ENCODE measurements at places on chromosomes 1 and 21. TPM values are rescaled to one million over a fixed set of nuclear protein-coding genes. Genes with fewer than 3 reads are reported as not detected.

Gene HPCAL4
- 0.80 TPM for total RNA-seq

- peaks cover 6% of the 10 kb centered on the region for H3K27me3 ChIP-seq
- no peak for DNase-seq
- H3K27ac ChIP-seq: no peak overlapping the region
- H3K36me3 ChIP-seq: no peaks in the 10 kb centered on the region
- H3K4me1 ChIP-seq: peaks cover 12% of the 10 kb centered on the region
Measured at GRCh38 chr1:54986025-54986424, 5.6 kb downstream of the TMEM61 start.

GRCh38 chr1:232227306-232227705 is 402.6 kb downstream of the SIPA1L2 start:
- peaks cover 56% of the 10 kb centered on the region for H3K27me3 ChIP-seq
- H3K36me3 ChIP-seq: peaks cover 25% of the 10 kb centered on the region
- H3K4me1 ChIP-seq: peaks cover 53% of the 10 kb centered on the region
- peak overlapping the region; percentile 32 for H3K4me3 ChIP-seq
- DNase-seq: no peak
- no peak overlapping the region for H3K27ac ChIP-seq

Gene CASQ2
- 0.09 TPM for total RNA-seq

Gene LCE1F
- total RNA-seq: not detected

- no peak for DNase-seq
- no peak overlapping the region for H3K4me3 ChIP-seq
- peak overlapping the region; percentile 31 for H3K27ac ChIP-seq
- no peaks in the 10 kb centered on the region for H3K36me3 ChIP-seq
Measured at GRCh38 chr1:154809436-154810413, 60.4 kb downstream of the KCNN3 start.

- H3K36me3 ChIP-seq: peaks cover 4% of the 10 kb centered on the region
- H3K27ac ChIP-seq: no peak overlapping the region
- H3K4me3 ChIP-seq: no peak overlapping the region
- H3K27me3 ChIP-seq: no peaks in the 10 kb centered on the region
Measured at GRCh38 chr1:164240081-164240480, 318.9 kb upstream of the PBX1 start.

Gene EXO5
- total RNA-seq: 9.8 TPM

- H3K4me3 ChIP-seq: peak overlapping the region; percentile 71
- H3K27ac ChIP-seq: no peak overlapping the region
- H3K36me3 ChIP-seq: no peaks in the 10 kb centered on the region
- H3K4me1 ChIP-seq: peaks cover 18% of the 10 kb centered on the region
- H3K27me3 ChIP-seq: peaks cover 32% of the 10 kb centered on the region
Measured at GRCh38 chr1:40861224-40862003, 749 bp downstream of the CITED4 start.

GRCh38 chr1:119160866-119161265 is 20.4 kb upstream of the WARS2 start:
- no peak for DNase-seq
- H3K27me3 ChIP-seq: no peaks in the 10 kb centered on the region
- H3K27ac ChIP-seq: no peak overlapping the region
- no peak overlapping the region for H3K4me3 ChIP-seq
- peaks cover 37% of the 10 kb centered on the region for H3K36me3 ChIP-seq

DNA sequence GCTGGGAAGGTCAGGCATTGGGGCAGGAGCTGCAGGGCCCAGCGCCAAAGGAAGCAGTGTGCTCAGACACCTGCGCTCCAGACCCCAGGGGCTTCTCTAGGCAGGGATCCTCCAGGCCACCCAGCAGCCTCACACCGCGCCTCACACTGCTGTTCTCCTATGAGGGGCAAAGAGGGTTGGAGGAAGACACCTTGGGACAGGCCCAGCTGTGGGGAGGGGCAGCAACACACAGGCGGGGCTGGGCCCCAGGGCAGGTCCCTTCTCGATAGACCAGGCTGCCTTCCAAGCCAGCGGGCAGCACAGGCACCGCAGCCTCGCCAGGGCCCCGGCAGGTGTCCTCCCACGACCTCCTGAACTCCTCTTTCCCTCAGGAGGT is 20.7 kb upstream of the PRSS38 start:
- no peak overlapping the region for H3K27ac ChIP-seq
- no peaks in the 10 kb centered on the region for H3K36me3 ChIP-seq
- peaks cover 15% of the 10 kb centered on the region for H3K4me1 ChIP-seq

Gene MTOR
- 65.0 TPM for total RNA-seq

Gene TMEM200B
- total RNA-seq: 19.1 TPM

DNA sequence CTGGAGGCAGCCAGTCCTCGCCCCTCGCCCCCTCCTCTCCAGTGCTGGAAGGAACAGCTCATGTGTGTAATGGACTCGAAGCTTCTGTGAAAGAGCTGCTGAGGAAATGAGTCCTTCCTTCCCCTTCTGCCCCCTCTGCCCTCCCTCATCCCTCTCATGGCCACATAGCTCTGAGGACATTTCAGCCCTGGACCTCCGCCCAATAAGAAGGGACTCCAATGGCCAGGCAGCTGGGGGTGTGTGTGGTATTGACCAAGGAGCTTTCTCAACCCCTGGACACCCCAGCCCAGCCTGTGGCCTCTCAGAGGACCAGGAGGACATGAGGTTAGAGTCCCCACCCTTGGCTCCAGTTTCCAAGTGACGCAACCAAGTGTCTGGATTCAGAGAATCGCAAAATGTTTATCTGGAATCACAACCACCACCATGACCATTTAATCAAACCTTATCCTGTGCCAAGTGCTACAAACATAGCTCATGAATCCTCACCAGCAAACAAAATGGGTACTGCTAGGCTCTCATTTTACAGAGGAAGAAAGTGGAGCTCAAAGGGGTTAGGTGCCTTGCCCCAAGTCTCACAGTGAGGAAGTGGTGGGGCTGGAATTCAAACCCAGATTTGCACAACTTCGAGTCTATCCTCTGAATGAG is 47.8 kb upstream of the ECE1 start:
- H3K4me3 ChIP-seq: no peak overlapping the region
- H3K27me3 ChIP-seq: peaks cover 5% of the 10 kb centered on the region

Gene DMBX1
- 1.7 TPM for total RNA-seq

Gene CD52
- 3.4 TPM for total RNA-seq

DNA sequence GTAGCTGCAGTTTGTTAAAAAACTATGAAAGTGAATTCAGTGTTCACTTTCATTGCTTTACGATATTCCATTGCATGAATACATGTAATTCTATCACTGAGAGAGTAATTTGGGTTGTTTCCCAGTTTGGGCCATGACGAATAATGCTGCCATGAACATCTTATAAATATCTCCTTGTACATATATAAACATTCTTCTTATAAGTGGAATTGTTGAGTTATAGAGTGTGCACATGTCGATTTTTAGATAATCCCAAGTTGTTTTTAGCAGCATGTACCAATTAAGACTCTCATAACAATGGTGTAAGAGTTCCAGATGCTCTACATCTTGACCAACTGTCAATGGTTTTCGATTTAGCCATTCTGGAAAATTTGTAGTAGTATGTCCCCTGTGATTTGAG is 40.9 kb downstream of the ALG6 start:
- no peaks in the 10 kb centered on the region for H3K27me3 ChIP-seq
- no peak overlapping the region for H3K27ac ChIP-seq
- DNase-seq: no peak
- no peaks in the 10 kb centered on the region for H3K36me3 ChIP-seq
- H3K4me3 ChIP-seq: no peak overlapping the region

- DNase-seq: no peak
- no peaks in the 10 kb centered on the region for H3K27me3 ChIP-seq
- no peak overlapping the region for H3K4me3 ChIP-seq
- peaks cover 26% of the 10 kb centered on the region for H3K4me1 ChIP-seq
Measured at GRCh38 chr1:203001986-203002385, 5.2 kb upstream of the TMEM183A start.
